ENCODE measurements at places on chromosomes 5 and 9.

DNA sequence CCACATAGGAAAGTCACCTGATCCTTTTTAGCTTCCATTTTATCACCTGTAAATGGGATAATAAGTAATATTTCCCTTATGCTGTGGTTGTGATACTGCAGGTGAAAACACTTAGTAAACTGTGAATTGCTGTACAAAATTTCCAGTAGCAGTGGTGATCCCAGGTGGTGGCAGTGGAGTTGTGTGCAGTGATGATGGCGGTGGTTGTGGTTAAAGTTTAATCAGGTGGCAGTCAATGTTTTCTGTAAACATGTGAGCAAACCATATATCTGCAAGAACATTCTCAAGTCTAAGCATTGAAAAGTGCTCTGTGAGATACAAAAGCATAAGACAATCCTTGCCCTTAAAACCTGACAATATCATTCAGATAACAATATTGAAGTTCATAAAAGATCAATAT is 480.2 kb downstream of the RASEF start:
- no peak for DNase-seq

DNA sequence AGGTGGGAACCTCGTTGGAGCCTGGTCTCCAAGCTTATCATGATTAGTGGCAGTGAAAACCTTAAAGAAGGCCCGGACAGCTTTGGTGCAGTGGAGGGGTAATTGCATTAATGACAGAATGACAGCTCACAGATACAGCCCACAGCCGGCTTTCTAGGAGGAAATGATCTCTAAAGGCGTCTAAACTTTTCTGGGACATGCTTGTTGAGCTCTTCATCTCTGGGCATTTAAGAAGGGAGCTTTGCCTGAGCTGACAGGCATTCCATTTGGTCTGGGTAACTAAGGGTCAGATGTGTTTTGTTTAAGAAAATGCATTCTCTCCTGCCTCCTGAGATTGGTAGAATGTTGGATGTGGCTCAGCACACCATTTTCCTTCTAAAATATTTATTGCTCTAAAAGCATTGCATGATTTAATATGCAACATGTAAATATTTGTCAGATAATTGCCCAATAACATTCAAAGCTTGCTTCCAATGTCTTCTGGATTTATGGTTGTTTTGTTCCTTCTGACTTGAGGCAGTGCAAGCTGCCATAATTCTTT is 4.0 kb downstream of the ANKRD33B start:
- no peak for DNase-seq

- no peak for DNase-seq
Measured at GRCh38 chr5:93421468-93421867, 159.6 kb downstream of the NR2F1-AS1 start.

DNA sequence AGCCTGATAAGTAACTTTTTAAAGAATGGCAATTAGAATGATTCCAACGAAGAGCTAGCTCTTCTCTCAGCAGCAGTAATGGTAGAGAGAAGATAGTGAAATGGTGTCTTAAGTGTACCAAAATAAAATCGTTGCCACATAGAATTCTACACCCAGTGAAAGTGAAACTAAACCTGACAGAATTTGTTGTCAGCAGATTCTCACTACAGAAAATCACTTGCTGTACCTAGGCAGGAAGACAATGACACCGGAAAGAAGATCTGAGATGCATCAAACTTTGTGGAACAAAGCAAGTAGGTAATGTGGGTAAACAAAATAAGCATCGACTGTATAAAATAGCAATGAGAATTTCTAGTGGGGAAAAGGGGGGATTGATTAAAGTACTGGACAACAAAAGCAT is 20.7 kb upstream of the EBF1 start:
- no peak for DNase-seq

DNA sequence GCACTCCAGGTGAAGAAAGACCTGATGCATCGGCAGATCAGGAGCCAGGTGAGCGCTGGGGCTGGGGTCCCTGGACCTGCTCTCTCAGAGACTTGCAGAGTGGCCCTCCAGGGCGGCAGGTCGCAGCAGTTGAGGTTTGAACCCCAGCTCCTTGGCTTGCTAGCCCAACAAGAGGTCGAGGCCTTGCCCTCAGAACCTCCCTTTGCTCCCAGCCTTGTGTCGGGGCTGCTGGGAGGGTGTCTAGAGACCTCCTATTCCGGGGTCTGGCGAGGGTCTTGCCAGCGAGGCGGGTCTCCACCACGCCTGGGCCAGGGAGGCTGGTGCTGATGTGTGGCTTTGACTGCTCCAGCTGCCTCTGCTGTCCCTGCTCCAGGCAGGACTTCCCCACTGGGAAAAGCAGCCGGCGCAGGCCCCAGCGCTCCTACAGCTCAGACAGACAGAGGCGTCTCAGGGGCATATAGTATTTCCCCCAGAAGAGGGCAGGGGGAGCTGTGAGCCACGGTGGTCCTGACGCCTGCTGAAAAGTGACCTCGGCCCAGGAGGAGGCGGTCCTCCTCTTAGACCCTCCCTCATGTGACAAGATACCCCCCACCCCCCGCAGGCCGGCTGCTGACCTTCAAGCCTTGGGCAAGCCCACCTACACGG is 38.3 kb downstream of the LRSAM1 start:
- no peak for DNase-seq

- no peak for DNase-seq
Measured at GRCh38 chr5:65037831-65038815, 269.4 kb downstream of the CWC27 start.

DNA sequence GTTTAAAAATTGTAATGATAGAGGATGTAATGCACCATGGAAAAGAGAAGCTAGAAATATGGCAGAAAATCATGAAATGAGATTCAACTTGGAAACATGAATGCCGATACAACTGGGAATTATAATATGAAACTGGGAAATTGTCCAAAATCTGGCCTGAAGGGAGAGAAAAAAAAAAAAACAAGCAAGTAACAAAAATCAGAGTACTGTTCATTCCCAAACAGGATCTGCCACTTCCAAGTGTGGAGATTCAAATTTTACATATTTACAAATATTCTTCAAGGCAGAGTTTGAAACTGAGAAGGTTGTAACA is 56.6 kb upstream of the MOCS2 start:
- no peak for DNase-seq

- no peak for DNase-seq
Measured at GRCh38 chr5:57346328-57346727, 136.3 kb downstream of the ACTBL2 start.

DNA sequence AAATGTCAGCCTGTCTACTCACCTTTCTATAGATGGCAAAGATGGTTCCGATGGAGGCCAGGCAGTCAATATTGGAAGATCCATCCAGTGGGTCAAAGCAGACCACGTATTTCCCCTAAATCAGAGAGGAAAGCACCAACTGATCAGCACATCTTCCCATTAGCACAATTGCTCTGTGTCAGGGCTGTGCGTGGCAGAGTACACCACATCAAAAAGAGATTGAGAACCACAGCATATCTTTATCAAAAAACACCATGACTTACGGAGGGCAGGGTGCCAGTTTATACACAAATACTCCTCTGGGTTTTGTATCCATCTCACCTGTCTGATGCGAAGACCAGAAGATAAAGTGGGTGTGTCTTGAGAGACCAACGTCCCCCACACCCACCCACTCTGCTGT is 9.1 kb downstream of the FBP2 start:
- DNase-seq, result no peak

DNA sequence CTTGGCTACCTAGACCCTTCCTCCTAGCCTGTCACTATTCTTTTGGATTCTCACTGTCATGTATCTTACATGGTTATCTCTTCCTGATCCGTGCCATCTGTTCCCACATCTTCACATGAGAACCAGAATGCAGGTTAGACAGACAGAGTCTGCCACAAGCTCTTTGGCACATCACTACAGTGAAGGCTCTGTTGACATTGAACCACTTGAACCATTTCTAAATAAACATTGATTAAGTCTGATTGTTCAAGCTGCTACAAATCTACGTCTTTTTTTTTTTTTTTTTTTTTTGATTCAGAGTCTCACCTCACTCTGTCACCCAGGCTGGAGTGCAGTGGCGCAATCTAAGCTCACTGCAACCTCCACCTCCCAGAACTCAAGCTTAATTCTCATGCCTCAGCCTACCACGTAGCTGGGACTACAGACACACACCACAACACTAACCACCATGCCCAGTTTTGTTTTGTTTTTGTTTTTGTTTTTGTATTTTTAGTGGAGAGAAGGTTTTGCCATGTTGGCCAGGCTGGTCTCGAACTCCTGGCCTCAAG is 85.1 kb upstream of the LRRTM2 start:
- DNase-seq, result no peak

DNA sequence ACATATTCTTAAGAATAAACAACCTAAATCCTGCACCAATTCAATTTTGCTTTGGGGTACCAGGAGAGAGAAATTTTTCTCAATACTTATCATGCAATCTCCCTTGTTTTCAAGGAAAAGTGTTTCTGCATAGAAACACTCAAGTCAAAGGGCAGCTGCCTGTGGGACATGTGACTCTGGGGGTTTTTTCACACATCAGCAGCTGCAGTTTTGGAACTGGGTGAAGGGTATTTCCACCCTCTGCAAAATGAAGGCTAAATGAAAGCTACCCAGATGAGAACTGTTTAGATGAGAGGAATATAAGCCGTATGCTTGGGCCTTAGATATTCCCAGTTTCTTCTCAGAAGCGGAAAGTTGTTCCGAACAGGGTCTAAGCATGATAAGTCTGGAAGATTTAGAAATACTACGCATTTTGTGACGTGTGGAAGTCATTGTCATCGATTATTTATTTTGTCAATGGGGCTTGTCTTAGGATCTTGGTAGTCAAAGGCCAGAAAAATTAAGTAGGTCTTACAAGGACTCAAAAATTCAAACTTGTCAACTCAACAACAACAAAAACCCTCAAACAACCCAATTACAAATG is 64.3 kb upstream of the BOD1 start:
- no peak for DNase-seq

GRCh38 chr5:61604076-61605025 is 272.3 kb downstream of the ZSWIM6 start:
- no peak for DNase-seq

GRCh38 chr9:89478821-89479668 is 18.9 kb downstream of the SEMA4D start:
- DNase-seq, result no peak

GRCh38 chr5:167867281-167867680 is 424.2 kb upstream of the WWC1 start:
- DNase-seq, result no peak

- no peak for DNase-seq
Measured at GRCh38 chr5:174259696-174260420, 214.4 kb downstream of the NSG2 start.

- DNase-seq, result no peak
Measured at GRCh38 chr5:154293219-154293618, 102.7 kb downstream of the GALNT10 start.

DNA sequence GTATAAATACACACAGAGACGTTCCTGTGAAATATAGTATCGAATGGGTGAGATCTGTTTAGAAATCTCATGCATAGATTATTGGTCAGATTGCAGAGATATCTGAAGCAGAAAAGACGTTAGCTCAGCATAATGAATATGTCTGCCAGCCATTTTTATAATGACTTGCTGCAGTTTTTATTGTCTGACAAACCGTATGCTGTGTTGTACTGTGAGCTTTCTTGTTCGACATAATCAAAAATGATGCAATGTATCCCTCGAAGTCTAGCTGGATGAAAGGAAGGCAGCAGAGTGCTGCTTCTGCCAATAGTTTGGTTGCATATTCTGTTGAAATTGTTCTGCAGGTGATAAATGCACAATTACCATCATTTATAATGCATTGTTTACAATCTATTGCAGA is 514.9 kb upstream of the ARRDC3 start:
- DNase-seq, result no peak

- DNase-seq, result no peak
Measured at GRCh38 chr9:124010665-124011321, 775 bp upstream of the LHX2 start.

- no peak for DNase-seq
Measured at GRCh38 chr5:121285801-121286521, 565.7 kb upstream of the FTMT start.

DNA sequence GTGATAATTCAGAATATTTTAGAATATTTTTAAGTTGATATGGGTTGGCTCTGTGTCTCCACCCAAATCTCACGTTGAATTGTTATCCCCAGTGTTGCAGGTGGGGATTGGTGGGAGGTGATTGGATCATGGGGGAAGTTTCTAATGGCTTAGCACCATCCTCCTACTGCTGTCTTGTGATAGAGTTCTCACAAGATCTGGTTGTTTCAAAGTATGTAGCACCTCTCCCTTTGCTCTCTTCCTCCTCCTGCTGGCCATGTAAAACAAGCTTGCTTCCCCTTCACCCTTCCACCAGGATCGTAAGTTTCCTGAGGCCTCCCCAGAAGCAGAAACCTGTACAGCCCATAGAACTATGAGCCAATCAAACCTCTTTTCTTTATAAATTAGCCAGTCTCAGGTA is 214.6 kb upstream of the C9orf72 start:
- DNase-seq, result no peak

GRCh38 chr9:37522971-37523370 is 37.2 kb downstream of the POLR1E start:
- DNase-seq, result no peak

DNA sequence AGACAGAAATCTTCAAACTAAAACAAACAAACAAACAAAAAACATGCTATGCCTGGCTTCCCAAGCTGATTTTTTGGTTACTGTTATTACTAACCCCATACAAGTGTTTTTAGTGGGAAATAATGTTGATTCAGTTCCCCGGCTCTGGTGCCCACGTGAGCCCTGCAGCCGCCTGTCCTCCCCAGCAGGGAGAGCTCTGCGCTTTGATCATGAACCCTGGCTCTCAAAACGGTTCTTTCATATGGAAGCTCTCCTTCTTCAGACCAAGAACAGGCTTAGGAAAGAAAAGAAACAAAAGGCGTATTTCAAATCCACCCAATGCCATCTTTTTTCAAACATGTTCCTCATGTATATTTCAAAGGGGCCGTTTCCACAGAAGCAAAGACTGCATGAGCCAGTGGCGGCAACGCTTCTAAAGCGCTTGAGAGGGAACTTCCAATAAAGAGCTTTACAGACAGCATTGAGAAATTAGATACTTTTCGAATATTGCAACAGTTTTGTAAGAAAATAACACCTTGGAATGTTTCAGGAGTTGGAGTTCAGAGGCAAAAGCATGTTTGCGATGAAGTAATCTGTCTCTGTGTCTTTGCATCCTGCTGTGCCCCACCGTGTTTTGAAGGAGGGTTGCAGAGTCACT is 74.8 kb downstream of the ICE1 start:
- peak; percentile 65 for DNase-seq

DNA sequence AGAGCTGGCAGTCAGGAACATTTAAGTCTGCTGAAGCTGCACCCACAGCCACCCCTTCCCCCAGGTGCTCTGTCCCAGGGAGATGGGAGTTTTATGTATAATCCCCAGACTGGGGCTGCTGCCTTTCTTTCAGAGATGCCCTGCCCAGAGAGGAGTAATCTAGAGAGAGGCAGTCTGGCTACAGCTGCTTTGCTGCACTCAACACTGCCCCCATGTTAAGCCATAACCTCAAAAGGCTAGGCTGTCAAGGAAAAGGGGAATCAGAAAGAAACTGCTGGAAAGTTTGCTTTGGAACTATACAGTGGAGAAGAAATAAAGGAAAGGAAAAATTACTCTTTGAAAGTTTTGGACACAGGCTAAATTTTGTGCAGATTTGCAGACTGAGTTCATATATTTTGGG is 127.2 kb downstream of the MACIR start:
- DNase-seq, result no peak

GRCh38 chr5:9157811-9158210 is 388.1 kb downstream of the SEMA5A start:
- no peak for DNase-seq

GRCh38 chr5:39194466-39195136 is 24.8 kb downstream of the FYB1 start:
- DNase-seq, result no peak

- peak; percentile 40 for DNase-seq
Measured at GRCh38 chr9:77648234-77649108, at the start of gene GNA14. Gene GNA14 (minus strand): TSS chr9:77648322. CDS start chr9:77647793, 529 bp downstream.

All from frontal cortex (tissue), 4 donors.